Caudate nucleus (tissue), 63 donors: ENCODE measurements at places on chromosomes 11 and 22.

GRCh38 chr22:23912293-23912903, 18.2 kb downstream of the MIF start:
- no peak for DNase-seq

DNA sequence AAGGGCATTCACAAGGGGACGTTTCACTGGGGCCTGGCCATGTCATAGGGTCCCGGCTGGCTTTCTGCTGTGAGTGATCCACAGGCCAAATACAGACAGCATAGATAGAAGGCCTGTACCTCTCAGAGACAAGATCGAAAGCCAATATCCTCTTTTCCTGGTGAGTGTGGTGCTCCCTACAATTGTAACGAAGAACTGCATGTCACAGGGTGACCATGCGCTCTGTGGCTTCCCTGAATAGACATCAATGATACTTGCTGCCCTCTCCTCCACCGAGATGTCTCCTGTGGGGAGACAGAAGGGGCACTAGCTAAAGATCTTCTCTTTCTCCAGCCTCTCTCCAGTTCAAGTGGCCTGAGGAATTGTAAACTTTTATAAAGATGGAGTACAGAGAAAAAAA, 226.1 kb upstream of the POU2AF2 start:
- DNase-seq = no peak

- DNase-seq = no peak
Measured at GRCh38 chr22:40594924-40595323, 41.6 kb downstream of the MRTFA start.

DNA sequence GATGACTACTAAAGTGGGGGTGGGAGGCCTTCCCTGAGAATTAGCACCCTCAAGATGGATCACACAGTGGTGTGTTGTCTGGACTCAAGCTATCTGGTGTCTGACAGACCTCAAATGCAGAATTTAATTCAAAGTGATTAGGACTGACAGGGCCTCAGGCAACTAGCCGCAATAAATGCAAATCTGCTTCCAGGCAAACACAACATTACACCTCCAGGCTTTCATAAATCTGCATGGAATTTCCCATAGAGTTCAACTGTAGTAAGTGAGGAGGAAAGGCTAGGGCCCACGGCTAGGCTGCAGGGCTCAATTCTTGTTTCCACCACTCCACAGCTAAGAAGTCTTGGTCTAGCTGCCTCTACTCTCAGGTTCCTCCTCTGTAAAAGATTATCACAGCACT, 331.4 kb downstream of the LARGE1 start:
- no peak for DNase-seq

DNA sequence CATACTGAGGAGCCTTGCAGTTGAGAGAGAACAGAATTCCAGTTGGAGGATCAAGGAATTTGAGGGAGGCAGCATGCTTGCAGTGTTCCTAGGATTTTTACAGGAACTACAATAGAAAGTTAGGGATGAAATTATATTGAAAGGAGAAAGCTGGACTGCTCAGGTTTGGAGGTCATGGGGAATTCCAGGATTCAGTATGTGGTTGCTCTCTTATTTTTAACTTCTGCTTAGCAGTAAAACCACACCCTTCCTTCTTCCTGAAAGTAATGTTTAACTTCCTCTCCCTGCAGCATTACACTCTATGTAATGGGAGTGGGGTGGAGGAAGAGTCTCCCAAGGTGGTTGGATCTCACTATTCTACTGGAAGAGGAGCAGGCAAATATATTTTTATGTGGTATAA, 31.3 kb downstream of the CTNND1 start:
- no peak for DNase-seq
